ENCODE measurements at places on chromosomes 12 and 14. TPM values are rescaled to one million over a fixed set of nuclear protein-coding genes. Genes with fewer than 3 reads are reported as not detected.

The LPAR5 gene
- total RNA-seq, result 0.49 TPM

The INHBE gene
- 0.41 TPM for total RNA-seq

The MYH6 gene
- total RNA-seq, result not detected

The AP5M1 gene
- 45.8 TPM for total RNA-seq

The CDH24 gene
- total RNA-seq, result 7.5 TPM

The OR6C2 gene
- not detected for total RNA-seq
